HTR-8/SVneo (cell line): ENCODE measurements at places on chromosomes 3 and 15.

GRCh38 chr3:74651885-74652284 lies 37.4 kb upstream of the CNTN3 start:
- no peak for DNase-seq

DNA sequence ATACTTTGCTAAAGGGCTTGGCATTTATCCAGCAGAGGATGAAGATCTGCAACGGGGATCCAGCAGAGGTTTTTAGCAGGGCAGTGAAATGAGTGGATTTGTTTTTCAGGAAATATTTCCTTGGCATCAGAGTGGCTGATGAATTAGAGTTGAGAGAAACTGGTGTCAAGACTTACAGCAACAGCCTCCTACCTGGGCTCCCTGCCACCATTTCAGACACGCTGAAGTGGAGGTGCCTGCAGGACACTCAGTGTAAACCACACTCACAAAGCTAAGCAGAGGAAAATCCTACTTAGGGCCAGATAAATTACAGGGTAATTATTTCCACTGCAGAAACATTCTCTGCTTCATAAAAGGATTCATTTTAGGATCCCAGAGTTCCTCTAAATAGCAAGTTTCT lies 519.7 kb downstream of the FGF12 start:
- no peak for DNase-seq

DNA sequence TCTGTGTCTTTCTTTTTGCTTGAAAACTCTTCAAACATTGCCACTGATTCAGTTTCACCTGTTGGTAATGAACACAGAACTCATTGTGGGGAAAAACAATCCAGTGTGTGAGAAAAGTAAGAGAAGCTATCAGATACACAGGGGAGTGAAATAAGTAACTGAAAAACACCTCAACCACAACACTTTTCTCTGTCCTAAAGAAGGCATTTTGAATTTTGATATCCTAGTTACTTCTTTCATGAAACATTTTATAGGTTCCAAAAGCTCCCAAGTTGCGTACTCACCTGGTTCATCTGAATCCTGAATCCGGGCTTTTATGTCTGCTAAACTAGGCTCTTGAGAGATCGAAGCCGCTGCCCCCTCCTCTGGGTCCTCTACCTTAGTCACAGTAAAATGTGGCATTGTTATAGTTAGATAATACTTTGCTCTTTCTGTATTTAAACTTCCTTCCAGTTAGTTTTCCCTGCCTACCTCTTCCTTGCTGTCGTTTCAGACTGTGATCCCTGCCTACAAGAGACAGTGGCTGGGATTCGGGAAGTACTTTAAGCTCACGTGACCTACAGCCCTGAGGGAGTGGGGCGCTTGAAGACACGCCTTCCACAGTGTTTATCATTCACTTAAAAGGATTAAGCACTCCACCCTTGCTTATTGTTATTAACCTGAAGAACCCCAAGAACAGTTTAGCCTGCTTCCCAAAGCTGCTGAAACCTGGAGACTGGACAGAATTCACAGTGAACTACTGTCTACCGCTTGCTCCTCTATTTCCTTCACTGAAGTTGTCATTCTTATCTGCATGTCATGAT lies 19.1 kb downstream of the SLC12A6 start:
- peak; percentile 59 for DNase-seq

- DNase-seq = no peak
These were observed 3.0 kb upstream of the ANKRD28 start for GRCh38 chr3:15800780-15801179.

GRCh38 chr3:114363554-114364202 lies 69.8 kb downstream of the TIGIT start:
- no peak for DNase-seq

- DNase-seq = no peak
These were observed 56.7 kb downstream of the MYO1E start for GRCh38 chr15:59315914-59316451.

DNA sequence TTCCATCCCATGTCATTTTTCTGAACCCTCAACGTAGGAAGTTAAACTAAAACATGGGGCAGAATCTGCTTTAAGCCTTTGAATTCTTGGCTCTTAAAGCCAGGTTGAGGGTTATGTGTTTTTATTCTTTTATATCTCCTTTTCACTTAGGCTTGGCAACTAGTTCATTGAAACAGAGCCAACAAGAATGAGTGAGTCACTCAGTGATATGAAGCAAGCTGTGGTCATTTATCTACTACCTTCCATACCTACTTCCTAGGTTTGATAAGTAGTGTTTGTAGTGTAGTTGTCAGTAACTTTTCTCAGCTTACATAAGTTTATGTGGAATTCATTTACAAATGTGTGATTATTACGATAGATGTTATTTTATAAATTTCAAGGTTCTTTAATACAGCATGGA lies 67.4 kb downstream of the SNRPN start:
- no peak for DNase-seq

DNA sequence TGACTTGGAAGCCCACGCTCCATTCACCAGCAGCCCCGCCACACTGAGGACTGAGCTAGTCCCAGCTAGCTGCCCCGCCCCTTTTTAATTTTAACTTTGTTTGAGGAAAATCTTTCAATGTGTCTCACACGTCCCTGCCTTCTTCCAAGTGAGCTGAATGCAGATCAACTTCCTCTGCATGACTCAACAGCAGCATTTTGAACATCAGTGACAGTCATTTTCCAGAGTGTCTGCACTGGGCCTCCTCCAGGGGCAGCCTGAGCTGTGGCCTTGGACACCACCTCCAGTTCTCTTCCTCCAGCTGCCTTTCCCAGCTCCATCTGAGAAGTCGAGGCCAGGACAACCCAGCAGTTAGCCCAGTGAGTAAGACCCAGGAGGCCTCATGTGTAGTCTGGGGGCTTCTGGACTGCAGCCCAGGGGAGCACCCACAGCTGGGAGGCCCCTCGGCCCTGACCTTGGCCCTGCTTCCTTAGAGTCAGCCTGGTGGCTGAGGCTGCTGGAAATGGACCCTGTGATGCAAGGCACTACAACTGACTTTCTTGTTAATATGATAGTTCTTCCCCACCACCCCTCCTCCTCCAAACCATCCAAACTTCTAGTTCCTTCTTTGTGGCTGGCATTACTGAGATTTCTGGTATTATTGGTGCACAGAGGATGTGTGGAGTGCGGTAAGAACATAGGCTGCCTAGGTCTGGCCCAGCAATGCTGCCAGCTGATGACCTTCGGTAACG lies 21.4 kb upstream of the ESYT3 start:
- DNase-seq = no peak

GRCh38 chr3:184566441-184567414 lies 5.1 kb downstream of the EPHB3 start:
- DNase-seq = no peak

GRCh38 chr15:78763796-78764241 lies 47.4 kb downstream of the ADAMTS7 start:
- no peak for DNase-seq

DNA sequence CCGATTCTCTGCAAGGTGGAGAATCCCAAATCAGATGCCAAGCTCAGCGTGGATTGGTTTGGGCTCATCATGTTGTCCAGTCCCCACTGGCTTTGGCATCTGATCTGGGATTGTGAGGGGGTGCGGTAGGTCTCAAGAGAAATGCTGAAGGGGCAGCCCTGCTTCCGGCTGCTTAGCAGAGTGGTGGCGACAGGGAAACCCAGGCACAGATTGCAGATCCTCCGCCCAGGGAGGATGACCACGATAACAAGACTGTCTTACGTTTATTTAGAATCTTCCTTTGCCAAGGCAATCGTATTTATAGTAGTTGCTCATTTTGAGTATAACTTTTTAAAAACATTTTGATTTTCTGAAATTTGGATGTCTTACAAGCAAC lies 61.1 kb downstream of the SLC12A8 start:
- DNase-seq = no peak

GRCh38 chr3:105614288-105615030 lies 247.8 kb downstream of the ALCAM start:
- no peak for DNase-seq

- no peak for DNase-seq
These were observed 63.8 kb downstream of the IGSF11 start for GRCh38 chr3:118970819-118971218.

DNA sequence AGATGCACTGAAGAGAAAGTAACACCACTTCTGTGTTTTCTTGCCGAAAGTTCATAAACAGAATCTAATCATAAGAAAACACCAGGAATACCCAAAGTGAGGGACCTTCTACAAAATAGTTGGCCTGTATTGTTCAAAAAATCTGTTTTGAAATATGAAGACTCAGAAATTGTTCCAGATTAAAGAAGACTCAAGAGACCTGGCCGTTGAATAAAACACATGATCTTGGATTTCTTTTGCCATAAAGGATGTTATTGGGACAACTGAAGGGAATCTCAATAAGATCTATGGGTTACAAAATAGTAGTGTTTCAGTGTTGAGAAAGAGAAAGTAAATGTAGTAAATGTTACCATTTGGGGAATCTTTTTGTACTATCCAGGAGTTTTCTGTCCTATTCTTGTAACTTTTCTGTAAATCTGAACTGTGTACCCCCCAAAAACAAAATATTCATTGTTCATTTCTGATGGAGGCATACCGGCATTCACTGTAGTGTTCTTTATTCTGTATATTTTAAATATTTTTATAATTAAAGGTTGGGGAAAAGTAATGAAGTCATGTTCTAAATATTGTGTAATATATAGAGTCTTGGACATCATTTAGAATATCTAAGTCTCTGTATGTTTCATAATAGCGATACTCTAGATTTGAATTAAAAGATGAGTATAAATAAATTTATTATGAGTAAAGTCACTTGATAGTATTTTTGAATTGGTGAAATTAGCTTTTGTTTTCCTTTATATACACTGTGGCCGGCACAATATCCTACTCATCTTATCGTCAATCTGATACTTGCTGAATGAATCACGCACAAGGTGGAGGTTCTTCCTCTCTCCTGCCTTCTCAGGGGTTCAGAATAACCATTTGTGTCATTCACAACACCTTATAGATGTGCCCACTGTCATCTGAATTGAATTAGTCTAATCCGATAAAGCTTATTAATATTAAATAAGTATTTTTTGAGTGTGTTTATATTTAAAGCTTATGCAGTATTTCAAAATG lies 66.7 kb downstream of the TRAK1 start:
- no peak for DNase-seq

- DNase-seq = no peak
These were observed 16.6 kb downstream of the LYSMD4 start for GRCh38 chr15:99716540-99717095.

DNA sequence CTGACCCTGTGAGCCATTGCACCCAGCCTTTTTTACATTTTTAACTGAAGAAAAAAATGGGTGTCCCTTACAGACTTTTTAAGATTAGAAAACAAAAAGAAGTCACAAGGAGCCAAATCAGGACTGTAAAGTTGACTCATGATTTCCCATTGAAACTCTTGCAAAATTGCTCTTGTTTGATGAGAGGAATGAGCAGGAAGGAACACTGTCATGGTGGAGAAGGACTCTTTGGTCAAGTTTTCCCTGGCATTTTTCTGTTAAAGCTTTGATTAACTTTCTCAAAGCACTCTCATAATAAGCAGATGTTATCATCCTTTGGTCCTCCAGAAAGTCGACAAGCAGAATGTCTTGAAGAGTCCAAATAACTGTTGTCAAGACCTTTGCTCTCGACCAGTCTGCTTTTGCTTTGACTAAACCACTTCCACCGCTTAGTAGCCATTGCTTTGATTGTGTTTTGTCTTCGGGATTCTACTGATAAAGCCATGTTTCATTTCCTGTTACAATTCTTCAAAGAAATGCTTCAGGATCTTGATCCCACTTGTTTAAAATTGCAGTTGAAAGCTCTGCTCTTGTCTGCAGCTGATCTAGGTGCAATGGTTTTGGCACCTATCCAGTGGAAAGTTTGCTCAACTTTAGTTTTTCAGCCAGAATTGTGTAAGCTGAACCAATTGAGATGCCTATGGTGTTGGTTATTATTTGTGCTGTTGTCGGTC lies 369.4 kb downstream of the MAGI1 start:
- no peak for DNase-seq

DNA sequence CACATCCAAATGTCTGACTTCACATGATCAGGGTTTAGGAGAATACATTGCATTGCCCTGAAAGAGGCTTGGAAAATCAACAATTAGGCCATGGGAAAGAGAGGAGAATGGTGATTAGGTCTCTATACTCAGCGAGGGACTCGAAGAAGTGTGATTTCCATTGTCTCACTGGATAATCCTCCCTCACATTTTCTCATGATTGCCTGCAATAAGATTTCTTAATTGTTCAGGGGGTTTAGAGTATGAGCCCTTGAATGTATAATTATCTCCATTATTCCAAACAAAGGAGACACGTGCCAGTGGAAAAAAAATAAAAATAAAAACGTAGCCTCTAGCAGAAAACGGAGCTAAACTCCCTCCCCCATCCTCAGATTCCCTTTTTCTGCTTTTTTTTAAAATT lies 173.2 kb downstream of the TPRG1 start:
- DNase-seq = no peak

GRCh38 chr15:39473298-39473947 lies 107.5 kb upstream of the THBS1 start:
- DNase-seq = no peak

GRCh38 chr15:67613708-67614107 lies 71.2 kb downstream of the MAP2K5 start:
- DNase-seq = no peak

GRCh38 chr15:85707519-85708338 lies 87.0 kb downstream of the KLHL25 start:
- no peak for DNase-seq

- DNase-seq = no peak
These were observed 86.4 kb downstream of the TIGIT start for GRCh38 chr3:114380233-114380651.

DNA sequence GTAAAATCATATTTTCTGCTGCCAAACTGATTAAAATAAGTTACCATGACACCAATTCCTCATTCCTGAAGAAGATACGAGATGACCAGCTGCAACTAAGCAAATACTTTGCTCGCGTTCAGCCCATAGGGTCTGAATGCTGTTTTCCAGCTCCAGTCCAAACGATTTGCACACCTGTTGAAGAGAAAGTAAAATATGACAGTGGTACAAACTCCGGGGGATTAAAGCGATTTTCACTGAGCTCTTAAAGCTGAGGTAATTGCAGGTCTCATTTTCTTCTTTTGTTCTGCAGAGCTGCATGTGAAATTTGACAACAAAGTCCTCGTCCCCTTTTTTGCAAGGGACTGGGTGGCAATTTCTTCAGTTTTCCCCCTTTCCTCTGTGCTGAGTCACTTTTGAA lies 118.4 kb downstream of the NR2F2 start:
- DNase-seq = no peak

GRCh38 chr3:48429317-48429959 lies 448 bp downstream of the PLXNB1 start:
- peak; percentile 47 for DNase-seq

DNA sequence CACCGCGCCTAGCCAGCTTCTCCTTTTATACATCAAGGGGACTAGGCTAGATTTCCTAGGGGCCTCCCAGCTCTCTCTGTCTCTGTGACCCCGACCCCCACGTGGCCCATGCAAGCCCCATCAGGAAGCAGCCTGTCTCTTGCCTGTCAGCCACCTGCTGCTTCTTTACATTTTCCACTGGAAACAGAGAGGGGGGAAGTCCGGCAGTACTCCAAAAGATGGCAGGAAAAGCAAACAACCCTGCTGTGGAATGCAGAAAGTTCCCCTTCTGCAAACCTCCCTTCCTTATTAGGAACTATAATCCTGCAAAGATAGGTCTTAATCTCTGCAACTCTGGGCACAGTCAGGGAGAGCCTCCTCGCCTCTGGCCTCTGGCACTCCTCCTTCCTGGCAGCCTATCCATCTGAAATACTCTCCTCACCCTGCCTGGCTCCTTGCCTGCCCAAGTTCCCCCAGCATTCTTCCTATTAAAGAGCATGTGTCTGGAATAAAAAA lies 47.4 kb upstream of the HACD2 start:
- DNase-seq = no peak

GRCh38 chr15:98009169-98009568 lies 48.7 kb downstream of the ARRDC4 start:
- no peak for DNase-seq

GRCh38 chr3:16692486-16693344 lies 87.5 kb upstream of the DAZL start:
- no peak for DNase-seq

GRCh38 chr3:137807998-137808397 lies 43.9 kb downstream of the SOX14 start:
- no peak for DNase-seq
